ENCODE measurements at places on chromosomes 2 and 18.

- DNase-seq, result no peak
Observed at GRCh38 chr18:72636611-72637010, 92.5 kb upstream of the CBLN2 start.

- no peak for DNase-seq
Observed at GRCh38 chr2:168550670-168551069, 94.6 kb downstream of the CERS6 start.

- DNase-seq, result no peak
Observed at GRCh38 chr2:151716721-151717120, 17.6 kb downstream of the NEB start.

GRCh38 chr2:232235716-232236115, 142.8 kb upstream of the ALPP start:
- no peak for DNase-seq

DNA sequence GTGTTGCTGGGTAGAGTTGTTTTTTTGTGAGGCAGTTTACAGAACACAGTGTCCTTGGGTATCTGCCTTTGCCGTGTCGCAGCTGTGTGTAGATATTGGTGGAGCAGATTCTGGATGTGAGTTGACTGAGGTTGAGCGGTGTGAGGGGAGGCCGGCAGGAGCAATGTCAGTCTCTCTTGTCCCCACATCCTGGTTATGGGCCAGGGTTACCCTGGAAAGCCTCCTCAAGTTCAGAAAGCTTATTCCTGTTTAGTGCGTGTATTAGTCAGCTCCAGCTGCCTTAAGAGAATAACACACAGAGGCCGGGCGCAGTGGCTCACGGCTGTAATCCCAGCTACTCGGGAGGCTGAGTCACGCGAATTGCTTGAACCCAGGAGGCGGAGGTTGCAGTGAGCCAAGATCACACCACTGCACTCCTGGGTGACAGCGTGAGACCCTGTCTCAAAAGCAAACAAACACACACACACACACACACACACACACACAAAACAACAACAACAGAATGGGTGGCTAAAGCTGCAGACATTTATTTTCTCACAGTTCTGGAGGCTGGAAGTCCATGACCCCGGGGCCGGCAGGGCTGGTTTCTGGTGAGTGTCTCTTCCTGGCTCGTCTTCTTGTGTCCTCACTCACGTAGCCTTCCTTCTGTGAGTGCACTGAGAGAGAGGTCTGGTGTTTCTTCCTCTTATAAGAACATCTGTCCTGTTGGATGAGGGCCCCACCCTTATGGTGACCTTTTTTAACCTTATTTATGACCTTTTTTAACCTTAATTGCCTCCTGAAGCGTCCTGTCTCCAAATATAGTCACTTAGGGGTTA, 5.1 kb downstream of the NCK2 start:
- DNase-seq, result no peak

DNA sequence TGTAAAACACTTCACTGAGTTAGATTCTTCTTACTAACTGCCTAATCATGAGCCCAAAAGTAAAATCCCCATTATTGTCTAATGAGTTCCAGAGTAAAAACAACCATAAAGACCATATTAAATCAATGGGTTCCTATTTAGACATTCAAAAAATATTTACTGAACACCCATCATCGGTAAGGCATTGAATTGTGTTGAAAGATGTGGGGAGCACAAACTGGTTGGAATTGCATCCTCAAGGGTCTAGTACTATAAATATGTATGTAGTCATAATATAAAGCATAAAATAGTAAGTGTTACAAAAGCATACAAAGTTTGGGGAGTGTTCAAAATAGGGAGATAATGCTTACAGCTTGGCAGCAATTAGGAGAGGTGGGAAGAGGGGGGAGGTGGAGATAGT, 3.0 kb upstream of the MARCHF4 start:
- DNase-seq, result no peak

DNA sequence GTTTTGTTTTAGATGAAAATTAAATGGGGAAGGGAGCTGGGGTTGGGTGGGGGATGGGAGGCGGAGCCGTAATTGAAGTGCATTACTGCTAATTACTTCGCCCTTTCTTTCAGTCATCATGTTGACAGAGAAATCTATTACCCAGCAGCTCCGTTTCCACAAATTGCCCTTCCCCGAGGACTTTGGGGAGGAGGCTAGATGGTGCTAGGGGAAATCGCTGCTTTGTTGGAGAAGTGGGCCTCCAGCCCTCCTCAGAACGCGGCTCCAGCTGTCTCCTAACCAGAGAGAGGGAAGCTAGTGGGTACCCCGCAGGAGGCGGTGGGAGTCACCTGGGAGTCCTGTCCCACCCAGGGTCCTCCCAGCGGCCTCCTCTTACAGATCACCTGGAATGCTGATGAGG, 130.9 kb upstream of the MYCN start:
- no peak for DNase-seq

DNA sequence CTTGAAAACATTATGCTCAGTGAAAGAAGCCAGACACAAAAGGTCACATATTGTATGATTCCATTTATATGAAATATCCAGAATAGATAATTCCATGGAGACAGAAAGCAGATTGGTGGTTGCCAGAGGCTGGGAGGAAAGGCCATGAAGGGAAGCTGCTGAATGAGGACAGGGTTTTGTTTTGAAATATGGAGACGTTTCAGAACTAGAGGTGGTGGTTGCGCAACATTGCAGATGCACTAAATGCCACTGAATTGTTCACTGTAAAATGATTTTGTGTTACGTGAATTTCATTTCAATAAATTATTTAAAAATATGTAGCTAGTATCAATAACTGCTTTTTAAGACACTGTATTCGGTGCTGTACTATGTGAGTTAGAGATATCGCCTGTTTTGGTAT, 101.7 kb upstream of the ZNF236 start:
- no peak for DNase-seq

- DNase-seq, result no peak
Observed at GRCh38 chr2:42186366-42186765, 17.2 kb downstream of the EML4 start.

GRCh38 chr2:221589696-221590095, 17.6 kb upstream of the EPHA4 start:
- no peak for DNase-seq

DNA sequence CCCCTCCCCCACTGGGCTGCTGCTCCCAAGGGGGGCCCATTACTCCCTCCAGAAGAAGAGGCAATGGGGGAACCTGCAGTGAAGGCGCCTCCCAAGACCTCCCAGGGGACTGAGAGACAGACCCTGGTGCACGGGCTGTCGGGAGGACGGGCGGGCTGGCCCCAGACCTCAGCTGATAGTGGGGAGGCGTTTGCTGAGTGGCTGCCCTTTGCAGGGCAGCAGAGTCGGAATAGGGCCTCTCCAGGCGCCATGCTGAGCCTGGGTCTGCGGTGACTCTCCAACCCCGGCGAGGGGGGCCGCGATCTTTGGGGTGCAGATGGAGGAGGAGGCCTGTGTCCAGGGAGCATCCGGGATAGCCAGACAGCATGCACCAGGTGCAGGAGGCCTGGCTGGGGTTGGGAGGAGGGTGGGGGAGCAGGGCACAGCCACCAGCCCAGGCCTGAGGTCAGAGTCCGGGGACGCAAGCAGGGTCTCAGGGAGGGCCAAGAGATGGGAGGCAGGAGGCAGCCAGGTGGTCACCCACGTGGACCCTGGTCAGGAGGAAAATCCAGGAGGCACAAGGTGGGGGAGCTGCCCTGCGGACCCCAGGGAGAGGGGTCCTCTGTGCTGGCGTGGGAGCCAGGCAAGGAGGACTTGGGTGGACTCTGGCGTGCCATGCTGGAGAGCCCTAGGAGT, 11.0 kb downstream of the CROCC2 start:
- DNase-seq, result no peak

DNA sequence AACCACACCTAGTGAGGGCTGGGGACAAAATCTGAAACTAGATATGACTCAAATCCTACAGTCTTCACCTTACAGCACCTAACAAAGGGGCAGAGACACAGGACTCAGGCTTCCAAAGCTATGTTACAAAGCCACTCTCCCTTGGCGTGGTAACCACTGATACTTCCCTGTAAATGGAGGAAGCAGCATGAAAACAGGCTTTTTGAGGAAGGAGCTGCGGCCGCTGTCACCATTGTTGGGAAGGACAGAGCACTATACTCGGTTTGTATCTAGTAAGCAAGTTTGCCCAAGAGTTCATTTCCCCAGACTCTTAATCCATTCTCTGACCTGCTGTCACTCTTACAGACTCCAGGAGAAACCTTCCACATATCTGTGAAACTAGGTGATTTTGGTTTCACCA, 60.3 kb downstream of the LONRF2 start:
- DNase-seq, result no peak

DNA sequence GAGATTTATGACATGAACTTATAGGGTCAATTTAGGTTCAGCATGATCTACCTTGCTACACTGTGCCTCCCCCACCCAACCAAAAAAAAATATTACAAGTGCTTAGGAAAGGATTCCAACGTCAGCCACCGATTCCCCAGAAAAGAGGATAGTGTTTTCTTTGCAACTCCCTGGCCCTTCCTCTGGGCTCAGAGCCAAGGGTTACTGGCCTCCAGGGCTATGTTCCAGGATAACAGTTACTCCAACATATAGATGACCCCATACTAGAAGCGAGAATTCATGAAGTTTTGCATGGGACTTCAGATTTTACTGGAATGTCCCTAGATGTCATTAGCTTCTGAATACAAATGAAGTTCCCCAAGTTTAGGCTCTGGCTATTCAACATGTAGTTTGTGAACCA, 172.1 kb downstream of the UPP2 start:
- no peak for DNase-seq

- DNase-seq, result no peak
Observed at GRCh38 chr2:227348324-227348723, 23.3 kb downstream of the MFF start.

DNA sequence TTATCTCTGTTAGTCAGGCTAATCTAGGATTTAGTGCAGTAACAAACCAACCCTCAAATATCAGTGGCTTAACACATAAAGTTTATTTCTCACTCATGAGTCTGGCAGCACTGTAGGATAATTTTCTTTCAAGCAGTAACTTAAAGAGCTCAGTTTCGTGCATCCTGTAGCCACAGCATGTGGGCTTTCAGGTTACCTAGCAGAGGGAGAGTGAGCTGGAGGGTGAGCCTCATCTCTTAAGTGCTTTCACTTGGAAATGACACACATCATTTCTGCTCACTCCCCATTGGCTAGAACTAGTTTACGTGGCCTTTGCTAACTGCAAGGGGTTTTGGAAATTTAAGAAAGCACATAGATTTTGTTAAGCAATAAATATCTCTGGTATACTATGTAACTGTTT, 96.9 kb downstream of the KCNS3 start:
- no peak for DNase-seq

DNA sequence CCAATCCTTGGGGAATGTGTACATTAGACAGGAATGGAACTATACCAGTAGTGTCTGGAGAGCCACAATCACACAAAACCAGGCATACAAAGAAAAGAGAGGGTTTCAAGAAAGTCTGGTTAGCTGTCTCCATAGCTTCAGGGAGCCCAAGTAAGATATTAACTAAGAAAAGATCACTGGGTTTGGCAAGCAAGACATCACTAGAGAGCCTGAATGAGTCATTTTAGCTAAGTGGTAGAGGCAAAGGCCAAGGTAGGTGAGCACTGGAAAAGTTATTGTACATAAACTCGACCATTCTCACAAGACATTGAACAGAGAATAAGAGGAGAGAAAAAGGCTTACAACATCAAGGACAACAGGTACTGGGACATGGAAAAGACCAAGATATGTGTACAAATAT, 143.8 kb upstream of the ARL4C start:
- DNase-seq, result no peak

DNA sequence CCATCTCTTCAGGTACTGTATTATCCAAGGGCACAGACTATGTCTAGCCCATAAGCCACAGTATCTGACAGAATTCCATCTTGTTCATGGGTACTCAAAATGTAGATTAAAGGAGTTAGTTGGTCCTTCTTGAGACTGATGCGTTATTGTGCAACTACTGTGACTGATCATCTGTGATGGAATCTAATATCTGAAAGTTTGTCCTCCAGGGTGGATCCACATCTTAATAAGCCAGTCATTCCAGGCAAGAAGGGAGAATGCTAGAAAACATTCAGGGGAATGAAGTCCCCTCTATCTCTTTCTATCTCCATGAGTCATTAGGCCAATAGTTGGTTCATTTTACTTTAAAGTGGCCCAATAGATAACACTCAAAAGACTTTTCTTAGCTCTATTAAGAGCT, 252.6 kb downstream of the EXOC6B start:
- DNase-seq, result no peak

DNA sequence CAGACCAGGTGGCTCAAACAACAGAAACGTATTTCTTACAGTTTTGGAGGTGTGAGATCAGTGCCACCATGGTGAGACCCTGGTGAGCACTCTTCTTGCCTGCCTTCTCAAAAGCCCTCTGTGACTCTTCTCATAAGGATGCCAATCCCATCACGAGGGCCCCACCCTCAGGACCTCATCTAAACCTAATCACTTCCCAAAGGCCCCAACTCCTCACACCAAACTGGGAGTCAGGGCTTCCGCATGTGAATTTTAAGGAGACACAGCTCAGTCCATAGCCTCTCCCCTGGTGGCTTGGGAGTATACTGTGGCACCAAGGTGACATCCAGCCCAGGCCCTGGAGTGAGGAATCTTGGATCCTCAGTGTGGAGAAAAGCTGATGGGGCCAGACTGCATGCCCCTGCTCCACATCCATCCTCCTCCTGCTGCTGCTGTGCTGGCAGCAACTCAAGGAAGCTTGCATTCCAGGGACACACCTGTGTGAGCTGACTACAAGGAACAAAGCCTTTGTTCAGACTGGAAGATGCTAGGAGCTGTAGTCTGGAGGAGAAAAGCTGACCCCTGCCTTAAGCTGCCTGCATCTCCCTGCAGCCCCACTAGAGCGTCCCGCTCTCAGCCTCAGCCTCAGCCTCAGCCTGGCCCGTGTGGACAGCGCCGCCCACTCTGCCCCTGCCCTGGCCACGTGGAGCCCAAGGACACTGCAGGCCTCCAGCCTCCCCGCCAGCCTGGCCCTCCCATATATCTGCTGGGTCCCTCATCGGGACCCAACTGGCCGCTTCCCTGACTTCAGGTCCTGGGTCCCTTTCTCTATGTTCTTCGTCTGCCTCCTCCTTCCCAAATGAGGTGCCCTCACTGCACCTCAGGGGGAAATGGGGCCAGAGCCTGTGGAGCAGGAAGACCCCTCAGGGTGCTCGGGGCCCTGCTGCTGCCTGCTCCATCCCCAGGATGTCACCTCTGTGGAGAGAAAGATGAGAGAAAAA, 87.8 kb upstream of the RAB6C start:
- no peak for DNase-seq

- no peak for DNase-seq
Observed at GRCh38 chr2:8571301-8571791, 110.5 kb upstream of the ID2 start.

DNA sequence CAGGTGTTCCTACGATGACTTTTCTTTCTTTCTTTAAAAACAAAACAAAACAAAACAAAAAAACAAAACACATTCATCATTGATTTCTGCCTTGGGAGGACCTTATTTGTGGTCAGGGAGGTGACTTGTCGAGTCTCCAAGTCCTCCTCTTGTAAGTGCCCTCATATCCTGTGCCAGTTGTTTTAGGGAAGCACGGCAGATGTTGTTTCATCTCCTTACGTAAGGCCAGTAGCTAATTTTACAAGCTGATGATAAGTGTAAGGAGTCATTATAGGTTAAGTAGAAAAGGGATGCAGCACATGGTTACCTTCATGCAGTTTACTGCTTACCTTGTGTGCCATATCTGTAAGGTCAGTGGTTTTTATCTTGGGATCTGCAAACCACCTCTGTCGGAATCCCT, 52.2 kb downstream of the MRPS9 start:
- DNase-seq, result no peak

All from CD4-positive, alpha-beta T cell treated with Interleukin-6 at 100 ng/mL for 8 hours (primary cell).